ENCODE measurements at places on chromosomes 13 and 19.

- DNase-seq, result no peak
Observed at GRCh38 chr13:75385708-75386083, 96.3 kb downstream of the TBC1D4 start.

- no peak for DNase-seq
Observed at GRCh38 chr19:19059018-19059836, 4.6 kb upstream of the SLC25A42 start.

DNA sequence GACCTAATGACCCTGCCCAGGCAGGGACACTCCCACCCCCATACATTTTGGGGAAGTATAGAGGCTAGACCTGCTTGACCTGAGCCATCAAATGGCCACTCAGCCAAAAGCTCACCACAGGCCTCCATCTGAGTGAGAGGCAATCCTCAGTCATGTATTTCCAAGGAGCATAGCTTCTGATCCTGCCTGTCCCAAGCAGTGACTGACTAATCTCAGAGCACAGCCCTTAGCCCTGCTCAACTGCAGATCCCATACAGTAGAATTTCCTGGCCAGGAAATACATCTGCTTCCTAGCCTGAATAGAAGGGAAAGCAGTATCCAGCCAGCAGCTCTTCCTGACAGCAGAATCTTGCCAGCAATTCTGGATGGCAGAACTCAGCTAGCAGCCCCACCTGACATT is 880.6 kb upstream of the GPC6 start:
- DNase-seq, result no peak

GRCh38 chr13:36801035-36801434 is 18.0 kb upstream of the RFXAP start:
- no peak for DNase-seq

DNA sequence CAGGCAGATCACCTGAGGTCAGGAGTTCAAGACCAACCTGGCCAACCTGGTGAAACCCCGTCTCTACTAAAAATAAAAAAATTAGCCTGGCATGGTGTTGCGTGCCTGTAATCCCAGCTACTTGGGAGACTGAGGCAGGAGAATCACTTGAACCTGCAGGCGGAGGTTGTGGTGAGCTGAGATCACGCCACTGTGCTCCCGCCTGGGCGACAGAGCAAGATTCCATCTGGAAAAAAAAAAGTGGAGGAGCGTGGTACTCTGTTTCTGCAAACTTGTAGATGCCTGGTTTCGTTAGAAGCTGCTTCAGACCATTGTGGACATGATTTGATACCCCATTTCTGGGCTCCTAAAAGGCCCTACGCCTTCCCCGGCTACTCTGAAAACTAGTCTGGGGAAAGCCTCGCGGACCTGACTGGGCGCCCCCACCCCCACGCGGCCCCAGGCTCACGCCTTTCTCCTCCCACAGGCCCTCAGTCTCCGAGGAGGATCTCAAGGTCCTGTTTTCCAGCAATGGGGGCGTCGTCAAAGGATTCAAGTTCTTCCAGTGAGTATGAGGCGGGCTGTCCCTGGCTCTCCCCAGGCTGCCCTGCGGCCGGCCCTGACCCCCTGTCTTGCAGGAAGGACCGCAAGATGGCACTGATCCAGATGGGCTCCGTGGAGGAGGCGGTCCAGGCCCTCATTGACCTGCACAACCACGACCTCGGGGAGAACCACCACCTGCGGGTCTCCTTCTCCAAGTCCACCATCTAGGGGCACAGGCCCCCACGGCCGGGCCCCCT is 11.5 kb downstream of the PLPPR3 start:
- DNase-seq, result no peak

All from stimulated activated CD4-positive, alpha-beta T cell treated with anti-CD3 and anti-CD28 coated beads, Interleukin-1b, Interleukin-23, amount 100 ng/mL, for 48 hours (primary cell).